ENCODE measurements at places on chromosomes 16 and 17.
A peak's percentile ranks its signal among the peaks of the same experiment; 100 is the strongest.

DNA sequence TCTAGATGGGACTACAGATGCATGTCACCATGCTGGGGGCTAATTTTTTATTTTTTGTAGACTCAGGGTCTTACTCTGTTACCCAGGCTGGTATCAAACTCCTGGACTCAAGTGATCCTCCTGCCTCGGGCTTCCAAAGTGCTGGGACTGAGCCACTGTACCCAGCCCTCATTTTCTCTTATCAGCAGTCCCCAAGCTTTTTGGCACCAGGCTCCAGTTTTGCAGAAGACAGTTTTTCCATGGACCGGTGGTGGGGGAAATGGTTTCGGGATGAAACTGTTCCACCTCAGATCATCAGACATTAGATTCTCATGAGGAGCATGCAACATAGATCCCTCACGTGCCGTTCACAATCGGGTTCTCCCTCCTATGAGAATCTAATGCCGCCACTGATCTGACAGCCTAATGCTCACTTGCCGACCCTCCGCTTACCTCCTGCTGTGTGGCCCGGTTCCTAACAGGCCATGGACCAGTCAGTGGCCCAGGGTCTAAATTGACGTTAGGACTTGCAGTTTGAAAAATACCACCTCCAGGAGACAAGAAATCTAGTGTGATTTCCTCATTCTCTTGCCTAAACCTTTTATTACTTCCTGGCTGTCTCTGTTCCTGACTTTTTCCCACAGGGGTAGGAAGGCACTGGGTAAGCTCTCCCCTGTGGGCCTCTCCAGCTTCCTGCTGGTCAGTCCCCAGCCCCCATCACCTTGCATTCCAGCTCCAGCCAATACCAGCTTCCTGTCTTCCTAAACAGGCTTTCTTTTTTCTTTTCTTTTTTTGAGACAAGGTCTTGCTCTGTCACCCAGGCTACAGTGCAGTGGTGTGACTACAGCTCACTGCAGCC lies 9.3 kb upstream of the CNP start:
- no peak for DNase-seq

GRCh38 chr17:7912927-7913524 lies 3.1 kb downstream of the RNF227 start:
- peak; percentile 55 for DNase-seq

- no peak for DNase-seq
Measured at GRCh38 chr17:2685696-2686095, 25.9 kb downstream of the CLUH start.

DNA sequence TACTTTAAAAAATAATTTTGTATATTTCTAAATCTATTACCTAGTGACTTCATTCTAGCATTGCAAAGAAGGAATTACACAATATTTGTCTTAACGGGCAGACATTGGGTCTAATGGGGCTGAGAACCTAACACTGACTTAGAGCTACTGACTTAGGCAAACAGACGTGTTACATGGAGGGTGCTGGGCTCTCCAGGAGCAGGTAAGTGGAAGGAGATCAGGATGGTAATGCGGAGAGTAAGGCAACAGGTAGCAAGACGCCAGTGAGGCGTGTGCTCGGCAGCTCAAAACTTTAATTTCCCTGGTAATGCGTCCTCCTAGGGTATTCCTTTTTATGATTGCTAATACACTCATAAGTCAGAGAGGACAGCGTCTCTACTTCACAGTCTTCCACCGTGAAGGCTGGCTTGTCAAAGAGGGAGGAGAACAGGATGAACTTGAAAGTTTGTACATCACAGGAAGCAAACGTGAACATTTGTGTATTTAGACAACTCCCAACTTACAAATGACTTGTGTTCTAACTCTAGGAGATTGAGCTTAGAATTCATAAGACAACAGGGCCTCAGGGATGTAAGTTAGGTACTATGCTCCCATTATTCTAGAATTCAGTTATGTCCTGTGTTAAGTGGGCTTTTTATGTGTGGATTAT lies 4.6 kb downstream of the KRT28 start:
- no peak for DNase-seq

DNA sequence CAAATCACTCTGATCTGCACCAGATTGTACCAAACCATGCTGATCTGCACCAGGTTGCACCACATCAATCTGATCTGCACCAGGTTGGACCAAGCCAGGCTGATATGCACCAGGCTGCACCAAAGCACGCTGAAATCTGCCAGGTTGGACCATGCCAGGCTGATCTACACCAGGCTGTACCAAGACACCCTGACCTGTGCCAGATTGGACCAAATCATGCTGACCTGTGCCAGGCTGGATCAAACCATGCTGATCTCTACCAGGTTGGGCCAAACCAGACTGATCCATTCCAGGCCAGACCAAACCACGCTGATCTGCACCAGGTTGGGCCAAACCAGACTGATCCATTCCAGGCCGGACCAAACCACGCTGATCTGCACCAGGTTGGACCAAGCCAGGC lies 15.5 kb downstream of the QRICH2 start:
- no peak for DNase-seq

DNA sequence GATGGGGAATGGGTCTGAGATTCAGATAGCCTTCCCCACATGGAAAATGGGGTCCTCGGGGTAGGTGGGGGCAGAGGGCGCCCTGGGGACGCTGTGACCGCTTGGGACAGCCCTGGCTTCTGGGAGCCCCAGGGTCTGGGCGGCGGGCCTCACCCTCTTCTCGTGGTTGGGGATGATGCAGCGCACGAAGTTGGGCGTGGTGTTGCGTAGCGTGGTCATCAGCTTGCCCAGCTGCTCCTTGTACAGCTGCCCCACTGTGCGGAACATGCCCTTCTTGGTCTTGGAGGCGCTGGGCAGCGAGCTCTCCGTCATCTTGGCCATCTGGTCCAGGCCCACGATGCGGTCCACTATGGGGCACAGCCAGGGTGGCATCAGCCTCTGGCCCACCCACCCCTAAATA lies 99.9 kb downstream of the NDE1 start:
- DNase-seq: no peak

Data from CD4-positive, alpha-beta T cell treated with Interleukin-17A for 4 hours (primary cell).